Astrocyte (in vitro differentiated cells and primary cell): ENCODE measurements at places on chromosomes 12 and 14. TPM values are rescaled to one million over a fixed set of nuclear protein-coding genes. Genes with fewer than 3 reads are reported as not detected.
A peak's percentile ranks its signal among the peaks of the same experiment; 100 is the strongest.

GRCh38 chr12:22110176-22110575 lies 64.2 kb downstream of the CMAS start:
- H3K27me3 ChIP-seq = no peaks in the 10 kb centered on the region
- H3K36me3 ChIP-seq = no peaks in the 10 kb centered on the region
- H3K27ac ChIP-seq = no peak overlapping the region
- H3K4me3 ChIP-seq = no peak overlapping the region

- DNase-seq = peak; percentile 2
- no peak overlapping the region for H3K4me3 ChIP-seq
- H3K27ac ChIP-seq = no peak overlapping the region
- H3K36me3 ChIP-seq = no peaks in the 10 kb centered on the region
Observed at GRCh38 chr14:29865299-29865698, 62.3 kb downstream of the PRKD1 start.

DNA sequence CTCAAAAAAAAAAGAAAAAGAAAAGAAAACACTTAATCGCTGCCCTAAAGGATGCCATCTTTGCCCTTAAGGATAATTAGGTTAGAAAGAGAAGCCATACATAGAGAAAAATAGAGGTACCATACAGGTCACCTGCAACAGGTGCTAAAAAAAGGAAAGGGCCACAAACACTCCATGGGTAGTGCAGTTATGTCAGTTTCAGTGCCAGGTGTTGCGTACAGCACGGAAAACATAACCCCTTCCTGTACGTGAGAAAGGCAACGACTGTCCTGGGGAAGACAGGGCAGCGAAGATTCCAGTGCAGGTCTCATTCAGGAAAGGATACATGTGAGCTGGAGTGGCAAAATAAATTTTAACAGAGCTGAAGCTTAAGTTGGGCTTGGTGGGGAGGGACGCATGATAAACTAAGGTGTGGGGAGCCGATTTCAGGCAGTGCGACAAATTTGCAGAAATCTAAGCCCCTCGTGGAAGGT lies 553 bp upstream of the DAZAP2 start:
- DNase-seq = no peak
- no peak overlapping the region for H3K27ac ChIP-seq
- H3K27me3 ChIP-seq = no peaks in the 10 kb centered on the region
- H3K4me1 ChIP-seq = peaks cover 21% of the 10 kb centered on the region
- peaks cover 27% of the 10 kb centered on the region for H3K36me3 ChIP-seq

DNA sequence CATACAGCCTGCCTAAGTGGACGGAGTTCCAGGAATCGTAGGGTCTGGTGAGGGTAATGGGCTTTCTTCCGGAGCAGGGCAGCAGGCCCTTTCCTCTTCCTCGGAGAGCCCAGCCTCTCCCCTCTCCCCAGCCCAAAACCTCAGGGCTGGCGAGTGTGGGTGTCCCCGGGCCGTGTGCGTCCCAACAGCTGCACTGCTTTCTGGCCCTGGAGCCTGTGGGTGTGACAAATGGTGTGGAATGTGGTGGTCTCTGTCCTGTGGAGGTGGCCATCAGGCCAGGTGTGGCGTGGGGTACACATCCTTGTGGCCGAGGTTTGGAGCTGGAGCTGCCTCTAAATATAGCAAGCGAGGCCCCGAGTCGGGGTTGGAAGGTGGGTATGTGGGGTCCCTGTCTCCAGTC lies 8.5 kb downstream of the ORAI1 start:
- no peaks in the 10 kb centered on the region for H3K36me3 ChIP-seq
- H3K27me3 ChIP-seq = no peaks in the 10 kb centered on the region
- H3K27ac ChIP-seq = no peak overlapping the region
- peaks cover 2% of the 10 kb centered on the region for H3K4me1 ChIP-seq

DNA sequence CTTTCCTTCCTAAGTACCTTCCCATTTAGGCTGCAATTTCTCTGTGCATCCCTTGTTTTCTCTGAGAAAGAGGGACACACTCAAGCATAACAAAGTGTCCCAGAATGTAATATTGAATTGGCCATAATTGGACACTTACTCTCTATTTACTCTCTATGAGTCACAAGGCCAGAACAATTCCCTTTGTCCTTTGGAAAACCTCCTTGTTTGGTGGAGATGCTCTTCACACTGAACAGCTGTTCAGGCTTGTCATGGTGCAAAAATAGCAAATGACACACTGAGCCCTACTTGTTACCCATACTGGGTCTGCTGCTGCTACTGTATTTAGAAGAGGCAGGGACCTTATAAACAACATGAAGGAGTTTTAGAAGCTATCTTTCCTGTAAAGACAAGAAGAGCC lies 1590.5 kb upstream of the TMEM132C start:
- no peak overlapping the region for H3K4me3 ChIP-seq
- H3K4me1 ChIP-seq = no peaks in the 10 kb centered on the region
- no peaks in the 10 kb centered on the region for H3K36me3 ChIP-seq
- peak; percentile 4 for DNase-seq
- H3K27me3 ChIP-seq = no peaks in the 10 kb centered on the region

DNA sequence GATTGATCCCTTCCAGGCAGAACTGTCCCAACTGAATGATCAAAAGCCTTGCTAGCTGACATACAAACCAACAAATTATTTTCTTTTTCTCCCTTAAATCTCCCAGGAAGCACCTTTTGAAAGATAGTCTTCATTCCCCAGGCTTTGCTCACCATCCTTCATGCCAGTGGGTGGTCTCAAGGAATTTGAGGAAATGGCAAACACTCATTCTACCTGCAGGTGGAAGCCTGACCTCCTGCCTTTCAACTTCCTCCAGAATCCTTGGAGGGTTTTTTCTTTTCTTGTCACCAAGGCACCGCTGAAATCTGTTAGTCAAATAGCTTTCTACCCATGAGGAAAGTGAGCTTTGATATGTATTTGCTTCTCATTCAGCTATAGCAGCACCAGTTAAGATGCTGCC lies 128.5 kb downstream of the WIF1 start:
- no peaks in the 10 kb centered on the region for H3K36me3 ChIP-seq
- no peak overlapping the region for H3K4me3 ChIP-seq
- DNase-seq = no peak
- peaks cover 7% of the 10 kb centered on the region for H3K27me3 ChIP-seq
- no peaks in the 10 kb centered on the region for H3K4me1 ChIP-seq

DNA sequence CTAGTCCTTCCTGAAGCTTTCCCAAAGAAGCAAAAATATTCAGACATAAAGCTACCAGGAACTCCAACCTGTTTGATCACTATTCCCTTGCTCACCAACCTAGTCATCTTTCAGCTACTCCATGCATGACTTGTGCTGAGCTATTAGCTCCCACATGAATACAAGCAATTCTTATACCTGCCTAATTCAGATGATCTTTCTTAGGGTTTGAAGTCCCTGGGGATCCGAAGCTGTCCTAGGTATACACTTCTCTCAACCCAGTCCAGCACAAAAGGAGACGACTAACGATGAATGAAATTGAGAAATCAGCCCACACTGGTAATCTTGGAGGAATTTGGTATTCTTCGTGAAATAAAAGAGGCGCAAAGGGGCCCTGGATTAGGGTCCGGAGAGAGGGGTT lies 631 bp upstream of the PTGR2 start:
- peak overlapping the region; percentile 88 for H3K4me3 ChIP-seq
- H3K36me3 ChIP-seq = no peaks in the 10 kb centered on the region
- H3K4me1 ChIP-seq = peaks cover 19% of the 10 kb centered on the region
- DNase-seq = no peak

- peaks cover 24% of the 10 kb centered on the region for H3K4me1 ChIP-seq
- no peaks in the 10 kb centered on the region for H3K36me3 ChIP-seq
- no peak for DNase-seq
- no peak overlapping the region for H3K27ac ChIP-seq
- no peak overlapping the region for H3K4me3 ChIP-seq
Observed at GRCh38 chr12:12019881-12020280, 50.9 kb upstream of the BCL2L14 start.

DNA sequence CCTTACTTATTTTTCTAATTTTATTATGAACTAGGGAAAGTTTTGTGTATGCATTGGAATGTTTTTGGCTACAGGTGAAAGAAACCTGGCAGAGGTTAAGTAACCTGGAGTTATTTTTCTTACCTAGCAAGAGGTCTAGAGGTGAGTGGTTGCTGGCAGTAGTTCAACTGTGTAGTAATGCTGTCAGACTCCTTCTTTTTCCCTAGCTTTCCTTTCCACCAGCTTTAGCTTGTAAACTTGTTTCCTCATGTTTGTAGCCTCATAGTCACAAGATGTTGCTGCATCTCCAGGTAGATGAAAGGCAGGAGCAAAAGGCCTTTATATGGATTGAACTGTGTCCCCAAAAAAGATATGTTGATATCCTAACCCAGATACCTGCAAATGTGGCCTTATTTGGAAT lies 105.1 kb upstream of the AMIGO2 start:
- no peaks in the 10 kb centered on the region for H3K36me3 ChIP-seq
- DNase-seq = no peak
- no peak overlapping the region for H3K4me3 ChIP-seq
- H3K27ac ChIP-seq = no peak overlapping the region
- peaks cover 16% of the 10 kb centered on the region for H3K4me1 ChIP-seq

DNA sequence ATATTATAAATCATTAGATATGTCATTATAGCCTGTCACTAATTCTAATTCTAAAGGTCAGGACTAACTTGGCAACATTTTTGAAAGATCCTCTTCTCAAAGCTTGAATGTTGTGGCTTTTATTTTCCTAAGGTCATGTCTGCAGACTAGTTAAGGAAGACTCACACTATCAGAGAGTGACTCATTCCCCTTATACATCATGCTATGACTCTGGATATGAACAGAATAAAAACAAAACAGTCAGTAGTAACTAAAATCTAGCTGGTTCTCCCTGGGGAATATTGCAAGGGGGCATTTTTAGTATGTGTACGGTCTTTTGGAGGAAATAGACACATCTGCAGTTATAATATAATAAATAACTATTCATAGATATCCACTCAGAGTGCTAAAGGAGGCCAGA lies 170.6 kb downstream of the SLC2A13 start:
- DNase-seq = peak; percentile 34
- no peak overlapping the region for H3K27ac ChIP-seq
- H3K36me3 ChIP-seq = no peaks in the 10 kb centered on the region
- H3K4me3 ChIP-seq = no peak overlapping the region

GRCh38 chr12:50387487-50387886 lies 8.9 kb downstream of the FAM186A start:
- no peak for DNase-seq
- H3K27ac ChIP-seq = no peak overlapping the region
- peaks cover 12% of the 10 kb centered on the region for H3K4me1 ChIP-seq
- no peaks in the 10 kb centered on the region for H3K27me3 ChIP-seq
- H3K4me3 ChIP-seq = no peak overlapping the region
- H3K36me3 ChIP-seq = no peaks in the 10 kb centered on the region

GRCh38 chr14:76955575-76956315 lies 72.8 kb downstream of the IRF2BPL start:
- H3K4me3 ChIP-seq = no peak overlapping the region
- H3K36me3 ChIP-seq = no peaks in the 10 kb centered on the region
- H3K4me1 ChIP-seq = peaks cover 69% of the 10 kb centered on the region
- peak; percentile 34 for DNase-seq

- no peak for DNase-seq
- H3K4me1 ChIP-seq = no peaks in the 10 kb centered on the region
- H3K36me3 ChIP-seq = no peaks in the 10 kb centered on the region
- H3K27ac ChIP-seq = no peak overlapping the region
- H3K27me3 ChIP-seq = no peaks in the 10 kb centered on the region
Observed at GRCh38 chr12:90245391-90245790, 536.8 kb upstream of the ATP2B1 start.

DNA sequence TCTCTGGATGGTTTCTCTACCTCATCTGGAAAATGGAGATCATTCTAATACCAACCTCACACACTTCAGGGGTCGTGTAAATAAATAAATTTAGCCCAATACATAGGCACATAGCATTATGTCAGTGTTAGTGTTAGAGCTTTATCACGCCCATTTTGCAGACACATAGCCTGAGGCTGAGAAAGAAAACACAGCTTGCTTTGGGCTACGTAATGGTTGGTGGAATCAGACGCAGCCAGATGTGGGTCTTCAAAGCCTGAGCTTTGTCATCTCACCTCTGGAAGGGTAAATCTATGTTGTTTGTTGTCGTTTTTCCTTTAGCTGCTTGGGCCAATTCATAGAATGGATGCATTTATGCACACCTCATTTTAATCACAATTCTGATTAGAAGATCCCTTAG lies 191.6 kb downstream of the RBM19 start:
- no peaks in the 10 kb centered on the region for H3K4me1 ChIP-seq
- peaks cover 20% of the 10 kb centered on the region for H3K27me3 ChIP-seq

DNA sequence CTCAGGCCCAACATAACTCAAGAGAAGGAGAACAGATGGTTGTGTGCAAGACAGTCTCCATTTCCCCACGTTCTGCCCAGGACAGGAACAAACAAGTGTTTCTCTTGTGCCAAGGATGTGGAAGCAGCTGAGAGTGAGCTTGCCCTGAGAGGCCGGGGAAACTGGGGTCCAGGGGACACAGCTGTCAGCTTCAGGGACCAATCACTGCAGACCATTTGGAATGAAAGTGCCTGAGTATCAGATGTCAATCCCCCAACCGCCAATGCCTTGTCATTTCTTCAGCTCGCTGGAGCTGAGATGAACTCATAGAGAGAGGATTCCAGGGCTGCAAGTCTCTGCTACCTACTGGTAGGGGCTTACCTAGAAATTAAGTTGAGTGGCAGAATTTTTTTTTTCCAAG lies 71.9 kb upstream of the METAP2 start:
- H3K27ac ChIP-seq = no peak overlapping the region
- no peaks in the 10 kb centered on the region for H3K36me3 ChIP-seq
- no peaks in the 10 kb centered on the region for H3K4me1 ChIP-seq
- no peak for DNase-seq
- peaks cover 8% of the 10 kb centered on the region for H3K27me3 ChIP-seq
- no peak overlapping the region for H3K4me3 ChIP-seq

DNA sequence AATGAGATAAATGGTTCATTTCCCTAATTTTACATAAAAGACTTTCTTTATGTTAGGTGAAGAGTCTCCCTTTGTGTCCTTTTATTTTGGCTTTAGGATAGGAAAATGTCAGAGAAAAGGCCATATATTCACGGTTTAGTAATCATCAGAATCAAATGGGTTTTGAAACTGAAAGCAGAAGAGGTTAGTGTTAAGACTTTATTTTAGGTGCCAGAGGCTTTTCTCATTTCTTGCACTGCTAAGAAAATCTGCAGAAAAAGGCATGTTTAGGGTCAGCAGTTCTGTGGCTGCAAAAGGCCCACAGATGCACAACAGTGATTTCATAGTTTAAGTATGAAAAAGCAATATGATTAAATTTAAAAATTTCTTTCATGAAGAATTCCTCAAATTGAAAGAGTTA lies 80.4 kb upstream of the SINHCAF start:
- no peak for DNase-seq
- H3K4me1 ChIP-seq = peaks cover 5% of the 10 kb centered on the region
- no peak overlapping the region for H3K4me3 ChIP-seq

RDH5 gene
- total RNA-seq = 1.4 and 2.1 TPM in 2 replicates

RFC5 gene
- total RNA-seq = 4.6 and 5.8 TPM in 2 replicates

SRGAP1 gene
- 15.2 TPM in 2 replicates for total RNA-seq

MAX gene
- total RNA-seq = 113 and 115 TPM in 2 replicates

INSM2 gene
- total RNA-seq = not detected in 2 replicates

TMEM229B gene
- total RNA-seq = 1.3 and 1.8 TPM in 2 replicates

TMEM30B gene
- 0.36 TPM in 1 of 2 replicates, not detected in the other for total RNA-seq

PZP gene
- total RNA-seq = not detected in 2 replicates

SIX6 gene
- total RNA-seq = not detected in 2 replicates

CMKLR1 gene
- total RNA-seq = 0.57 and 2.2 TPM in 2 replicates

PTGER2 gene
- 0.26 TPM in 1 of 2 replicates, not detected in the other for total RNA-seq
